ENCODE measurements at places on chromosomes 4 and X.

DNA sequence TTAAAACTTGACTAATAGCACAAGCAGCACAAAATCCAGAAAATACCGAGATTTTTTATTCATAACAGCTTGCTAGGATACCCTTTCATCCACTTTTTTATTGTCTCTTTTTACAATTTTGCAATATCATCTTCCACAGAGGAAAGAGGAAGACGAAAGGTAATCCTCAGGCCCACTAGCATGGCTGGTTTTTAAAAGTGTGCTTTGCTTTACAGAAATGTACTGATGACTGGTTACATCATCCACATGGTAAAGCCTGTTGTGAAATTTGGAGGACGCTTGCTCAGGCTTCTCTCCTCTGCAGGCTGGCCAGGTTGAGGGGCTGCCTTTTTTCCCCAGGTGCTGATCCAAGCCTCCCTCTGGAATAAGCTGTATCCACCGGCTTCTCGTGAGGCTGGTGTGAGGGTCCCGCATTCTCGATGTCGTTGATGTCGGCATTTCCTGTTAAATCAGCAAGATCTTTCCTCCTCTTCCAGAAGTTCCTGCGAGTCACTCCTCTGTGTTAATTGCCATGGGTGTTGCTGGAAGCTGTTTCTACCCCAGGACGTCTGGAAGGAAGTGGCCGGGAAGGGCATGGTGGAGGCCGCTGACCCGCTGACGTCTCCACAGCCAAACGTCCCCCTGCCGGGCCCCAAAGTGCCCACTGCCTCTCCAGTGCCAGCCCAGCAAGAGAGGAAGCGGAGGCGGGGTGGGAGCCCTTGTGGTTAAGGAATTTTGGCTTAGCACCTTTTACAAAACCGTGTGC, 5.8 kb upstream of the DGKQ start:
- DNase-seq, result no peak

DNA sequence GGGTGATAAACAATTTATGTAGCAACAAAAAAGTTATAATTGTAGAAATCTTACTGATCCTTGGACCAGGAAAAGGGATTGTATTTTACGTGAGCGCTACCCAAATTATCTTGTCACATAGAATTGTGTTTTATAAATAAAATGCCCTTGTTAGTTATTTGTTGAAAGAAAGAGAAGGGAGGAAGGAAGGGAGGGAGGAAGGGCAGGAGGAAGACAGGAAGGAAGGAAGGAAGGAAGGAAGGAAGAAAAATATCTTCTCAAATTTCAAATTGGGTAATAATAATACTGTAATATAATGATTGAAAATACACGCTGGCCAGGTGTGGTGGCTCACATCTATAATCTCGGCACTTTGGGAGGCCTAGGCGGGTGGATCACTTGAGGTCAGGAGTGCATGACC, 206.2 kb upstream of the TLL1 start:
- DNase-seq, result no peak

- peak; percentile 41 for DNase-seq
Observed at GRCh38 chr4:112327965-112328733, 31.0 kb downstream of the ALPK1 start.

DNA sequence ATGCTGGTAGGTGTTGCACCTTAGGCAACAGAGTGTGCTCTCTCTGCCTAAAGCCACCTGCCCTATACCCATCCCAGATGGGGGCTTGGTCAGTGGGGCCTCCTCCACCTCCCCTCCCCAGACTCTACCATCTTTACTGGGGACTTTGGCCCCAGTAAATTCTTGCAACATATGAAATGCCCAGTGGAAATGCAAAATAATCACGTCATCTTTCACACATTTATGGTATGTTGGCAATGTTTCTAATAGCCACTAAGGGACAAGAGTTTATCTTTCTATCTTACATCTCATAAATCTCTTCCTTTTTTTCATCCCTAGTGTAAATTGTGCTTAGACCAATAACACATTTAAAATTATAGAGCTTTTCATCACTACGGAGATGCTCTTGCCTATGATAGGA, 103.0 kb upstream of the MAML3 start:
- no peak for DNase-seq

DNA sequence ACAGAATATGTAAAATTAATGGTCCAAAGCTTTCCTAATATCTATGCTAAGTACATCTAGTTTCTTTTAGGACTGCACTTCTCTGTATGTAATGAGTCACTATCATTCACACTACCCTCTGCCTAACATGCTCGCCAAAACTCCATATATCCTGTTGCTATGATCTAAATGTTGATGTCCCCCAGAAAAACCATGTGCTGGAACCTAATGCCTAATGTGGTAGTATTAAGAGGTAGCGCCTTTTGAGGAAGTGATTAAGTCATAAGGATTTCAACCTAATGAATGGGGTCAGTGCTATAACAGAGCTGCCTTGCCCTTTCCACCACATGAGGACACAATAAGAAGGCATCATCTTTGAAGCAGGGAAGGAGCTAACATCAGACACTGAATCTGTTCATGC, 34.9 kb upstream of the NFKB1 start:
- no peak for DNase-seq

- DNase-seq, result no peak
Observed at GRCh38 chr4:14917298-14917633, 85.0 kb upstream of the CPEB2 start.

GRCh38 chrX:103404231-103405008, 28.1 kb downstream of the BEX3 start:
- peak; percentile 8 for DNase-seq

DNA sequence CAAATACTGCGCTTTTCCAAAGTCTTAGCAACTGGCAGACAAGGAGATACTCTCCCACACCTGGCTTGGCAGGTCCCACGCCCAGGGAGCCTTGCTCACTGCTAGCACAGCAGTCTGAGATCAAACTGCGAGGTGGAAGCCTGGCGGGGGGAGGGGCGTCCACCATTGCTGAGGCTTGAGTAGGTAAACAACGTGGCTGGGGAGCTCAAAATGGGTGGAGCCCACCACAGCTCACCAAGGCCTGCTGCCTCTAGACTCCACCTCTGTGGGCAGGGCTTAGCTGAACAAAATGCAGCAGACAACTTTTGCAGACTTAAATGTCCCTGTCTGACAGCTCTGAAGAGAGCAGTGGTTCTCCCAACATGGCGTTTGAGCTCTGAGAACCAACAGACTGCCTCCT, 23.0 kb upstream of the NFKB1 start:
- DNase-seq, result no peak

GRCh38 chr4:127985989-127986388, 20.8 kb downstream of the ABHD18 start:
- no peak for DNase-seq

DNA sequence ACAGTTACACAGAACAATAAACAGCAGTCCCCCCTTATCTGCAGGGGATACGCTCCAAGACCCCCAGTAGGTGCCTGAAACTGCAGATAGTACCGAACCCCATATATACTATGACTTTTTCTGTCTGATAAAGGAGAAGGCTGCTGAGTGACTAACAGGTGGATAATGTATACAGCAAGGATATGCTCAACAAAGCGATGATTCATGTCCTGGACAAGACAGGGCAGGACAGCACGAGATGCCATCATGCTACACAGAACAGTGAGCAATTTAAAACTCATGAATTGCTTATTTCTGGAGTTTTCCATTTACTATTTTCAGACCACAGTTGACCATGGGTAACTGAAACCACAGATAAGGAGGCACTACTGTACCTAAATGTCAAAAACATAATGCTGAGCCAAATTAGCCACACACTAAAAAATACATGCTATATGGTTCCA, 76.1 kb downstream of the MANBA start:
- no peak for DNase-seq

DNA sequence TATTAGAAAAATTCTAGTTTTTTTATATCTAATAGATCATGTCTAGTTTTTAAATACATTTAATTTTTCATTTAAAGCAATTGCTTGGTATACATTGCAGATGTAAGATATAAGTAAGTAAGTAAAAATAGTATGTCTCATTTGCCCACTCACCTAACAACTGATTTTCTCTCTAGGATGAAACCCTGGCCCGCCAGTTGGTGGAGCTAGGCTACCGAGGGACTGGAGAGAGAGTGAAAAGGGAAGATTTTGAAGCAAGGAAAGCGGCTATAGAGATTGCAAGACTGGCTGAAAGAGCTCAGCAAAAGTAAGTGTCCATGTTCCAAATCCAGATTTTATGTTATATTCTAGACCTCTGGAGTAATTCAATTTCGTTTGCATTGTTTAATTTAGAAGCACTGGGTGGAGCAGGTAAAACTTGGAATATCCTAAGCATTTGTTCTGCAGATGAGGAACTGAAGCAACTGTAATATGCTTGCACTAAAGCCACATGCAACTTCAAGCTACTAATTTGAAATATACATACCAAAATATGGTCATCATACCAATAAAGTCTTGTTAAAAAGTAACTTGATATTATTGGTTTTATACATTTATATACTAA, 27.1 kb downstream of the CFAP299 start:
- DNase-seq, result no peak

DNA sequence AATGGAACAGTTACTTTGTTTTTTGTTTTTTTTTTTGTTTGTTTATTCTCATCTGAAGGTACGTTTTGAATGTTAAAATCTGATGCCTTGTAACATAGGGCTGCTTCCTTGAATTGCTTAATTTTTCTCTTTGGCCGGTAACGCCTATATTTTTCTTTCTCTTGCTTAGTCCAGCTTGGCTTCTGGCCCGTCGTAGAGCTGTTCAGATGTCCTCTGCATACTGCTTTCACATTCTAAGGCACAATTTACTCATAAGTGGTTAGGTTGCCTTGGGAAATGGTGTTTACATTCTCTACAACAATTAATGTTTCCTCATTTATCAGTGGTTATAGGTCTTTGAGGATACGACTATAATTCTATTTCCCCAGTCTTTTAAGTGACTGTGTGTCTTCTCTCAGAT, 7.9 kb downstream of the NONO start:
- DNase-seq, result no peak

Data from NCI-H1417 treated with DMSO at 0.1 percent for 48 hours (cell line).